NCI-H1417 (cell line): ENCODE measurements at places on chromosomes 1 and 21.

GRCh38 chr1:82606546-82606945 lies 805.8 kb downstream of the ADGRL2 start:
- no peak for DNase-seq

- no peak for DNase-seq
Observed at GRCh38 chr1:247114351-247115140, 10.4 kb upstream of the ZNF669 start.

- DNase-seq, result no peak
Observed at GRCh38 chr1:38555594-38555993, 304.0 kb downstream of the RRAGC start.

- no peak for DNase-seq
Observed at GRCh38 chr1:62198781-62199125, 4.1 kb downstream of the L1TD1 start.

- no peak for DNase-seq
Observed at GRCh38 chr21:34536820-34537219, 24.8 kb upstream of the KCNE1 start.

GRCh38 chr1:171115280-171115897 lies 24.7 kb downstream of the FMO3 start:
- no peak for DNase-seq

GRCh38 chr1:170665629-170666028 lies 1.7 kb downstream of the PRRX1 start:
- no peak for DNase-seq

GRCh38 chr1:231059566-231060193 lies 19.6 kb upstream of the FAM89A start:
- no peak for DNase-seq

DNA sequence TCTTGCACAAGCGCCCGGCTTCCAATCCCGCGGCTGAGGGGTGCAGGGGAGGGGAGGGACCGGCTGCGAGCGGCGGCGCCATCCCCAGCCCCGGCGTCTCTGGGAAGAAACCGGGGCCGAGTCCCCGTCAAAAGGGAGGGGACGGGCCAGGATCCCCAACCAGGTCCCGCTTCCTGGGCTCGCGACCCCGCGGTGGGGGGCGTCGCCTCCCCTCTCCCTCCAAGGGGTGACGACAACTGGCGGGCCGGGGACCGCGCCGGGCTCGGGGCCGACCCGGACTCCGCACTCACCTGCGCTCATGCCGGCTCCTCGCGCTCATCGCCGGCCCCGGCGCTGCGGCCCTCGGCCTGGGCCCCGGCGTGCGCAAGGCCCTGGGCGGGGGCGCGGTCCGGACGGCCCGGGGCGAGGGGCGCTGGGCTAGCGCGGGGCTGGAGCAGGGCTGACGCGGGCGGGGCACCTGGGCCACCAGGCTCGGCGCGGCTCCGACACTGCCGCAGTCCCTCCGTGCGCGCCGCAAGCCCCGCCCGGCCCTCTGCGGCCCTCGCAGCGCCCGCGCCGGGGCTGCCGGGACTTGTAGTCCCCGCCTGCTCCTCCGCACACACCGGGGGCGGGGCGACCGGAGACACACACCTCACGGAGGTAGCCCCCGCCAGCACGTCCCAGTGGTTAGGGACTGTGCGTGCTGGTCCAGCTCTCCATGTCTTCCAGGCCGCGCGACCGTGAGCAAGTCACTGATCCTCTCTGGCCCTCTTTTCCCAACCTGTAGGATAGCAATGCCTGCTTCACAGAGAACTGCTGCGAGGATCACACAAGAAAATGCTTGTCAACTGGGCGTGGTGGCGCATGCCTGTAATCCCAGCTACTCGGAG lies at the start of gene ATP13A2:
TSS of gene ATP13A2 (minus strand) at position 490 of the 869 bp plus-strand sequence. CDS start at position 300, 190 bp downstream.
- peak; percentile 92 for DNase-seq

DNA sequence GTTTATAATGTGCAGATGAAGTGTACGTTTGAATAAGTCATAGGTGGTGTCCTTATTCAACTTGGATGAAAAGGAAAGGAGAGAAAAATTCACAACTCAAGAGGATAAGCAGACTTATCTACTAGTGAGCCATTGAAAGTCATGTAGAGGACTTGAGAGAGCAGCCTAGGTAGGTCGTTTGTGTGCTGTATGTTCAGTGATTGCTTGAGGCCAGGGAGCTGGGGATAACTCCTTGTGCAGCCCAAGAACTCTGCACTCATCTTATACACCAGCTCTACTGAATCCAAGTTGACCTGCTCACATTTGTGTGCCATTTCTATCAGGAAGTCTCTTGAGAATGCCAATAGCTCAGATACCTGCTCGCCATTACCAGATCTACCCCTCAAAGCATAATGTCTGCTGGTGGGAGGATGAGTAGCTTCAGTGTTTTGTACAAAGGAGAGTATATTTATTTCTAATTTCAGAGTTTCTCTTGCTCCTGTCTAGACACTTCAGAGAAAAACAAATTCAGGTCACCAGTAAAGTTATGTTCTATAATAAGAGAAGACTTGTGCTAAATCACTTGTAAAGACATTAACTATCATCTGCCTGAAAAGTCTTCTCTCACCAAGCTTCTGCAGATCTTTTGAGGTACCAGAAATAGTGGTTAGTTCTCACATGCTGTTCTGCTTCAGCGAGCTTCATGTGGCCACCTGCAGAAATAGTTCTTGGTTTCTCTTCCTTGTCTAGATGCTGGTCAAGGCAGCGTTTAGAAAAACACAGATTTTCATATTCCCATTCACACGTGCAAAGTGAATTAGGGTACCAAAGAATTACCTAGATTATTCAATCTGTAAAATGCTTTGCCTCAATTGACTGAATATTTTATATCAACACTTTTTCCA lies 10.8 kb downstream of the S1PR1 start:
- DNase-seq, result no peak

DNA sequence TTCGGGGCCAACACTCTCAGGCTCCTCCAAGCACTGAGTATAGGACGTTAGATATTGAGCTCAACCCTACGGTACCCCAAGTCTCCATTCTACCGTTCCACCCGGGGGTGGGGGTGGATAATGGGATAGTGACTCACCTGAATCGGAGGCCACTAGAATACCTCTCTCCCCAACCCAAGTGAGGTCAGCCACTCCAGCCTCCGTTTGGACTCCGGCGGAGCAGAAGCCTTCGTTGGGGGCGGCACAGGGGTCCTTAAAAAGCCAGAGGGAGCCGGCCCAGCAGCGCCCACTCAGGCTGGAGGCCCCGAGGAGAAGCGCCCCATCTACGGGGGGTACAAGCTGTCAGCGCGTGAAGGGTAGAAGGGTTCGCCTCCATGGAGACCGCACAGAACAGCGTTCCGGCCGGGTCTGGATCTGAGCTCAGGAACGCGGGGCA lies 556 bp downstream of the WDR77 start:
- no peak for DNase-seq

- no peak for DNase-seq
Observed at GRCh38 chr21:29771491-29772066, 168.2 kb downstream of the GRIK1 start.
